Osteocyte (in vitro differentiated cells): ENCODE measurements at places on chromosomes 3 and 15. TPM values are rescaled to one million over a fixed set of nuclear protein-coding genes. Genes with fewer than 3 reads are reported as not detected.

DNA sequence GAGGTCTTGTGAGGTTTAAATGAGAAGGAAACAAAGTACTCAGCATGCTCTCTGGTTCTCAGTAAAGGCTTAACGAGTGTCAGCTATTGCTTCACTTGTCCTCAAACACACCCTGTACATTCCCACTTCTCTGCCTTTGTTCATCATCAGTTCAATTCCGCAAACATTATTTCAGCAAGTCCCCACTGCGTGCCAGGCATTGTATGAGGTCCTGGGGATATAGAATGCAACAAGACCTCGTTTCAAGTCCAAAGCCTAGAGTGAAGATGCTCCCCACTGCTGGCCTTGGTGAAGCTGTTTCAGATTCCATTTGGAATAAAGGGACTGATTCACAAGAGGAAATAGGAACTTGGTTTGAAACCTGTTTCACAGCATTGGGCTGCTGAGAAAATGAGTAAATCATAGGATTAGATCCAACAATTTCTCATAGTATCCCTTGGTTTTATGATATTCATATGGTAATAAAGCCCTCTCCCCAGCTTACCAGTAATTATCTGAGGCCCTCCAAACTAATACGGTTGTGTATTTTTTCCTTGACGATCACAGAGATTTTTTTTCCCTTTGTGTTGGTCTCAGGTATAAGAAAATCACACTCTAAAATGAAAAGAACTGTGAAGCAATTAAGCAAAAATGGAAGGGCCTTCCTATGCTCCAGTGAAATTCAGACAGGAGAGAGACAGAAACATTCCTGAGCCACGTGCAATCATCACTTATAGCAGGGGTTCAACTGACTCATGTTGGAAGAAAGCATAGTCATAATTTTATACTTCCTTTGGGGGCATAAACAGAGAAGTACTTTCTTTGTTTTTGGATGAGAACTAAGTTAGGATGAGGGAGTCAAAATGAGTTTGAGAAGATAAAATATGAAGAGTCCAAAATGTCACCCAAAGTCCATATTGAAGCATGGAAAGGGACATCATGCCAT, 258.6 kb downstream of the RORA start:
- DNase-seq = no peak

DNA sequence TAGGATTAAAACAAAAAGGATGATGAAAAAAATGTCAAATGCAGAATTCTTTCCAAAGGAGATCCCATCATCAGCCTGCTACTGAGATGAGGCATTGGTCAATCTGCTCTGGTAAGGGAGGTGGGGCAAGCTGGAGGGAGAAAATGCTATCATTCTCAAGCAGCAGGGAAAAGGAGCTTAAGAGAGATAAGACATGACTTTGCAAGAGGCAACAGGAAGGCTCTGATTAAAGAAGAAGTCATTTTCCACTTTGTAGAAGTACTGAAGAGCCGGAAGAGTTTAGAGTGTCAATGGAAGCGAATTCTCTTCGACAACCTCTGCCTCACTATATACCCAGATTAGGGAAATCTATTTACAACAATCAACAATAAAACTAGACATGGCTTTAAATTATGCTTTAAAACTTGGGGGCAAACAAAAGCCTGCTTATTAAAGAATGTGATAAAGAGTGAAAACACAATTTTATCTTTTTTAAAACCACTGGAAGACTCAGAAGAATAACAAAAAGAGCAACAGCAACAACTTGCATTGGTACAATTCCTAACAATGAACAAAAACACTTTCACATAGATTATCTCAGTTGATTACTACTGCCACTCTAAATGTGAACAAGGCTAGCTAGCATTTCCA, 81.8 kb upstream of the NANOGP8 start:
- DNase-seq = no peak

- no peak for DNase-seq
Observed at GRCh38 chr3:138148503-138148902, 16.3 kb upstream of the A4GNT start.

Gene JAGN1
- 28.5 and 31.5 TPM in 2 replicates for total RNA-seq

- DNase-seq = no peak
Observed at GRCh38 chr3:159861369-159861987, 127.2 kb upstream of the IL12A start.

Gene NRG4
- total RNA-seq = not detected in 2 replicates

GRCh38 chr3:115790759-115791158, 167.4 kb downstream of the GAP43 start:
- DNase-seq = no peak

- no peak for DNase-seq
Observed at GRCh38 chr15:34258151-34258550, 33.3 kb downstream of the EMC4 start.

Gene ERC2
- 0.35 and 0.78 TPM in 2 replicates for total RNA-seq

- no peak for DNase-seq
Observed at GRCh38 chr15:69824075-69824876, 273.4 kb downstream of the TLE3 start.

DNA sequence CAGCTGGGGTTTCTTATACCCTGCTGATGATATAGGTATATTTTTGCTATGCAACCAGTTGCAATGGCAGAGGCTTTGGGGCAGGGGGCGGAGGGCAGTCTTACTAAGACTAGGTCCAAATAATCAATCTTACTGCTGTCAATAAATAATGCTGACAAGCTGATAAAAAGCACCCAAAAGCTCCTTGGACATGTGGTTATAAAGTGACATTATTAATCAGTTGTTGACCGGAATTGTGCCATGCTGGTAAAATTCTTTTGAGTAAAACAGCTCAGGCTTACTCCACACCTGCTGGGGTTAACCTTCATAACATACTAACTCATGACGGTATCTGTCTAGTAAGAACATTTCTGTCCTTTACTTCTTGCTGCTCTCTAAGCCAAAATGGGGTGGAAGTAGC, 101.9 kb downstream of the CHST2 start:
- DNase-seq = no peak

DNA sequence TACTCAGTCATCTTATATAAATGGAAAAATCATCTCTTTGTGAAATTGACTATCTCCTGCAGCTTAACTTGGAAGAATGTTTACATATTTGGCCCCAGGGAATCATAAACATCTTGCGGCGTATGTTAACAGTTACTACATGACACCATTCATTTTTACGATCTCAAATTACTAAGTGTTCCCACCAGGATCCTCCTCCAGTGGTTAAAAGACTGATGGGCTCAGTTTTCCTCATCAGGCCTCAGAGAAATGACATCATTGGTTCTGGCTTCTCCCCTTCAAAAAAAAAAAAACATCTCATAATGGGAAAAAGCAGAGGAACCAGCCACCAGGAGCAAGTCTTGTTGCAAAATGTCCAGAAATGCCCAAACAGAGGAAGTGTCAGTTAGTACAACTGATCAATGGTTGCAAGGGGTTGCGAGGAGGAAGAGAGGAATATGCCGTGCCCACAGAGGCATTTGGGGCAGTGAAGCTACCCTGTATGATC, 70.5 kb upstream of the LIPC start:
- DNase-seq = no peak
